Retina (tissue), 1 donor: ENCODE measurements at places on chromosomes 5 and 9.

- no peak for DNase-seq
Observed at GRCh38 chr5:9716838-9717281, 86.7 kb upstream of the TAS2R1 start.

DNA sequence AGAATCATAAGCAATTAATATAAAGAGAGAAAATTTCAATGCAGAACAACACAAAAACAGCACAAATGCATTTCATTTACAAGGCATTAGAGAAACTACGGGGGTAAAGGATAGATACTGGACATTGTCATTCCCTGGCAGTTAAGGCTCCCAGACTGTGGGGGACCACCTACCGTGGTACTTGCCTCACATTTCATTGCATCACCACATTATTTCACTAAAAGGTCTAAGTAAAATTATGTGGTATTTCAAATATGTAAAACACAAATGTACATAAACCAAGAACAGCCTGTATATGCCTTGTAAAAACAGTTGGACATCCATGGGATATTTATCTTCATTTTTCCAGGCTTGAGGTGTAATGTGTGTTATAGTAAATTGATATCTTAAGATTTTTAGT lies 571.2 kb upstream of the ZNF462 start:
- DNase-seq: no peak

DNA sequence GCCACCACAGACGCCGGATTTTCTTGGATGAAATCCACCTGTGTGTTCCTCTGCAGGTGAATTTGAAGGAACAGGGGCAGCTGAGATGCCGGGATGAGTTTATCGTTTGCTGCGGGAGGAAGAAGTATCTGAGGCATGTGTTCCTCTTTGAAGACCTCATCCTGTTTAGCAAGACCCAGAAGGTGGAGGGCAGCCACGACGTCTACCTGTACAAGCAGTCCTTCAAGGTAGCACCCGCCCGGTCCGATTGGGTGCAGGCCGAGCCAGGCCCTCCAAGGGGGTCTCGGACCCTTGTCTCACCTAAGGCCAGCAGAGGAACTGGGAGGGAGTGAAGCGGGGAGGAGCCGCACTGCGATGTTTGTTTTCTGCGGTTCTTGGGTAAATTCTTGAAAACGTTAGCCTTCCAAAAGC lies 18.4 kb upstream of the LRRC14B start:
- no peak for DNase-seq

GRCh38 chr9:88060746-88061145 lies 77.5 kb downstream of the SPATA31C2 start:
- no peak for DNase-seq

GRCh38 chr9:134987906-134988700 lies 70.4 kb upstream of the FCN1 start:
- DNase-seq: peak; percentile 1

GRCh38 chr5:50583621-50584020 lies 82.8 kb upstream of the PARP8 start:
- no peak for DNase-seq

DNA sequence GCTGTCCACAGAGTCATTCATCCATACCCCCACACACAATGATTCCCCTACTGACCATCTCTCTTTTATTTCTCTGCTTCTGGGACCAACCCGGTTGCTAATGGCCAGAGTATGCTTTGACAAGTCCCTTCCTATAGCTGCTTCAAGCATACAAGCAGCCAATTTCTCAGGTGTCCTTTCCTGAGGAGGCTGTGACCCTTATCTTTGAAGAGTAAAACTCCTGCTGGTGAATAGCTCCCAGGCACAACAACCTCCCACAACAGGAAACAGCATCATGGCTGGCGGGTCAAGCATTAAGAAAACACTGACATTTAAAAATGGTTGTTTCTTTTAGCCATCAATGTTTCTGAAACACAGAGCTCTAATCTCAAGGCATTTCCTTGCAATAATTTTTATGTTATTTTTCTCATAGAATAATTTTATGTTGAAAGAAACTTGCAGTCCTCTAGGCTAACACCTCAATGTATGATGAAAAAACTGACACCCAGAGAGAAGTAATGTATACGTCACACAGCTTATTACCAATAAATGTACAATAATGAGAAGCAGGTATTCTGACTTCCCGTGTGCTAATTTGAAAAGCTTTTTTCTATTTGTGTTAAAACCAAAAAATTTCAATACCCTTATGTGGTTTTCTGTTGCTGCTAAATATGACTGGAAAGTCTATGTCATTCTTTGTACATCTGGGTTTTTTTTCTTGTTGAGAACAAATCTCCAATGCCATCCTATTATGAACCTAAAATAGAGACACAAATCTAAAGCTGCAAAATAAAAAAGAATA lies 7.5 kb upstream of the PAM start:
- DNase-seq: no peak

GRCh38 chr5:62007457-62007856 lies 298.5 kb upstream of the KIF2A start:
- DNase-seq: no peak

- DNase-seq: peak; percentile 56
Observed at GRCh38 chr5:102666164-102666946, 88.8 kb upstream of the PAM start.

GRCh38 chr5:114898602-114899001 lies 271.1 kb downstream of the TRIM36 start:
- DNase-seq: no peak

GRCh38 chr5:73764586-73764985 lies 138.6 kb downstream of the ARHGEF28 start:
- DNase-seq: no peak

GRCh38 chr9:117671468-117671867 lies 32.7 kb upstream of the TLR4 start:
- DNase-seq: no peak
